ENCODE measurements at places on chromosomes 1 and 21. TPM values are rescaled to one million over a fixed set of nuclear protein-coding genes. Genes with fewer than 3 reads are reported as not detected.

The PLA2G5 gene
- not detected for total RNA-seq

DNA sequence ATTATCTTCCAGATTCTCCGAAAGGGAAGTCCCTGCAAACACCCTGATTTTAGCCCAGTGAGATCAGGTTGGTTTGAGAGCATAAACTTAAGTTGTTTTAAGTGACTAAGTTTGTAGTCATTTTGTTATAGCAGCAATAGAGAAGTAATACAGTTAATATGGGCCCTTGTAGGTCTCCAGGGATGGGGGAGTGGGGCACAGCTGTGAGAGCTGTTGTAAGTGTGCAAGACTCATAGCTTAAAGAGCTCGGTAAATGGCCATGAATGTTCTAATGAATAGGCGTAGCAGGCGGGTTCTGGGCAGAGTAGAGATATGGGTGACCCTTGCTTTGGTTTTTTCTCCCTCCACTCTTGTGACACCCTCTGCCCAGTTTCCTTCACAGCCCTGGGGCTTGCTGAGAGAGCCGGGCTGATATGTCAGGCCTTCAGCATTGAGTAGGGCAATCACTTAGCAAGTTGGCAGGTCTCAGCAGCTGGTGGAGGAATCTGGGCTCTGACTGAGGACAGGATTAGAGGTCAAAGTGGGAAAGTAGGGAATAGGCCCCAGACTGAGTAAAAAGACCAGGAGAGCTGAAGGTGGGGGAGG, 16.0 kb upstream of the ID3 start:
- H3K4me3 ChIP-seq, result no peak overlapping the region

GRCh38 chr1:168362991-168363390, 82.3 kb downstream of the TBX19 start:
- DNase-seq, result peak; percentile 82
- H3K4me3 ChIP-seq, result peak overlapping the region; percentile 56
- H3K4me1 ChIP-seq, result peaks cover 55% of the 10 kb centered on the region
- peaks cover 8% of the 10 kb centered on the region for H3K36me3 ChIP-seq
- no peaks in the 10 kb centered on the region for H3K27me3 ChIP-seq

The UBE2U gene
- total RNA-seq, result not detected

GRCh38 chr1:61538228-61538627, 186.7 kb downstream of the TM2D1 start:
- H3K4me1 ChIP-seq, result peaks cover 31% of the 10 kb centered on the region
- H3K4me3 ChIP-seq, result no peak overlapping the region
- DNase-seq, result no peak
- H3K27ac ChIP-seq, result no peak overlapping the region
- H3K27me3 ChIP-seq, result peaks cover 6% of the 10 kb centered on the region
- H3K36me3 ChIP-seq, result peaks cover 9% of the 10 kb centered on the region

The HFM1 gene
- not detected for total RNA-seq

DNA sequence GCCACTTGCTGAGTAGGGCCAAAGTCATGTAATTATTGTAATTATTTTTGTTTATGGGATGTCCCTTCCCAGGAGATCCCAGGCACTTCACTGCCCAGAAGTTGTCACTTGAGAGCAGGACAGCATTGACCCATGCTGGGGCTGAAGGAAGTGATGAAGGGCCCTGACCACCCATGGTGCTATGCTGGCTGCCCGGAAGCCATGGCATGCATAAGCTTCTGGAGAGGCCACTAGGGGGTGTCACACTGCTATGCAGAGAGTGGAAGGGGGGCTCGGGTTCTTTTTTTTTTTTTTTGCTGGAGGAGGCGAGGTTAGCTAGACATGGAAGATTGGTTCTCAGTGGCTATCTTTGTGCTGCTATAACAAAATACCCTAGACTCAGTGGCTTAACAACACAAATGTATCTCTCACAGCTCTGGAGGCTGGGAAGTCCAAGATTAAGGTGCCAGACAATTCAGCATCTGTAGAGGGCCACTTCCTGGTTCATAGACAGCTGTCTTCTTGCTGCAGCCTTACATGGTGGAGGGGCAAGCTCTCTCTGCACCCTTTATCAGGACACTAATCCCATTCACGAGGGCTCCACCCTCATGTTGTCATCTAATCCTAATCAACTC, 84.9 kb downstream of the CNIH3 start:
- no peak for DNase-seq
- no peak overlapping the region for H3K4me3 ChIP-seq
- H3K27me3 ChIP-seq, result no peaks in the 10 kb centered on the region
- H3K36me3 ChIP-seq, result no peaks in the 10 kb centered on the region

The PRKAA2 gene
- total RNA-seq, result not detected

GRCh38 chr21:35994613-35995012, 65.7 kb downstream of the SETD4 start:
- H3K4me3 ChIP-seq, result no peak overlapping the region
- no peaks in the 10 kb centered on the region for H3K4me1 ChIP-seq
- no peak overlapping the region for H3K27ac ChIP-seq
- H3K27me3 ChIP-seq, result peaks cover 20% of the 10 kb centered on the region

- DNase-seq, result no peak
- no peak overlapping the region for H3K27ac ChIP-seq
- H3K4me3 ChIP-seq, result no peak overlapping the region
- no peaks in the 10 kb centered on the region for H3K27me3 ChIP-seq
- H3K4me1 ChIP-seq, result peaks cover 37% of the 10 kb centered on the region
Observed at GRCh38 chr1:165882168-165882837, 54.9 kb downstream of the UCK2 start.

DNA sequence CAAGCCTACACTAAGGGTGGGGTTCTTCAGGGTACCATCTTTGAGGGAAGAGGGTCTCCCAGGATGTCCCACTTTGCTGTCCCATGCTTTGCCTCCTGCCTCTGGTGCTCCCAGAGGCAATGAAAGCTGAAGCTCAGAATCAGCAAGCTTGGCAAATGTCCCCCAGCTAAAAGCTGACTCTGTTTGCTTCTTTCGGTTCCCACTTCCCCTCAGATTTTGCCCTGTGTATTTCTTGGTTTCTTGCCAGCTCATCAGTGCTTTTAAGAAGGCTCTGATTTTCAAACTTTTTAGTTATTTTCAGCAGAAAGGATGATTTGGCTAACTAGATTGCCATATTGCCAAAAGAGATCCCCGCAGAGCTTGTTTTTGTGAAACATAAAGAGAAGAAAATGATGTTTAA, 33.1 kb upstream of the COG2 start:
- H3K36me3 ChIP-seq, result no peaks in the 10 kb centered on the region
- H3K27me3 ChIP-seq, result peaks cover 21% of the 10 kb centered on the region
- no peak overlapping the region for H3K4me3 ChIP-seq
- DNase-seq, result no peak
- no peaks in the 10 kb centered on the region for H3K4me1 ChIP-seq

The VCAM1 gene
- total RNA-seq, result 9.2 TPM

The NFASC gene
- 0.14 TPM for total RNA-seq

The LRRN2 gene
- total RNA-seq, result not detected

GRCh38 chr1:207286786-207287468, 34.6 kb upstream of the CD55 start:
- H3K36me3 ChIP-seq, result peaks cover 4% of the 10 kb centered on the region
- peaks cover 5% of the 10 kb centered on the region for H3K27me3 ChIP-seq
- H3K4me1 ChIP-seq, result peaks cover 14% of the 10 kb centered on the region
- no peak overlapping the region for H3K27ac ChIP-seq
- H3K4me3 ChIP-seq, result no peak overlapping the region
- DNase-seq, result no peak

The BSND gene
- 0.12 TPM for total RNA-seq

The LYPD8 gene
- total RNA-seq, result not detected

DNA sequence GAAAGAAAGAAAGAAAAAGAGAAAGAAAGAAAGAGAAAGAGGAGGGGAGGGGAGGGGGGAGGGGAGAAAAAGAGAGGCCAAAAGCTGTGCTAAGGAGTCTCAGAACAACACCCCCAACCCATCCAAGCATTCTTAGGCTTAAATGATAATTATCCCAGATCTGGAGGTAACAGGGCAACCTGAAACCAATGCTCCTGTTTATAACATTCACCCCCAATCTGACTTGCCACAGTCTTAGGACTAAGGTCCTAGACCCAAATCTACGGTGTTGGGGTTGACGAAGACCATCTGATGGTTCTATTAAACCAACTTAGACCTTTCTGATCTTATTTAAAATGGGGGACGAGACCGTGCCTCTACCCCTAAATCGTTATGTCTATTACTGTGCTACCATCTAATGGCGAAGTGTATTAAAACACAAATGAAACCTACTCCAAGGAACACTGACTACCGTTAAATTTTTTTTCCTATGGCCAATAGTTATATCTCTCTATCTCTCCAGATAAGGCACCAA, 119.3 kb upstream of the CDC42BPA start:
- H3K4me3 ChIP-seq, result no peak overlapping the region
- H3K27ac ChIP-seq, result no peak overlapping the region
- no peak for DNase-seq
- H3K36me3 ChIP-seq, result no peaks in the 10 kb centered on the region

DNA sequence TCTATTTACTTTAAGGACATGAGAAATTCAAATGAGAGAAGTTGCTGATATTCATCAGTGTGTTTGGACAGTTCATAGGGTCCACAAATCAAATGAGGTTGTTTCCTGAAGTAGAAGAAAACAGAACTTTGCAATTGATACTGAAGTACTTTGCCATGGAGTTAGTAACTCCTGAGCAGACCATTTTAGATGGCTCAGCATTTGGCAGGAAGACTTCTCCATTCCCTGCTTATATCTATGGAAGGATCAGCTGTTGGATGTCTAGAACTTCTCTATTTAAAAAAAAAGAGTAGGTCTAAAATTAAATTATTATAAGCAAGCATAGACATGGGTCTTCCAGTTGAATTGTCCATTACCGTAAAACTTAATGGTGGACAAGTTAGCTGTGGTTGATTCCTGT, 5.1 kb downstream of the TMEM167B start:
- peaks cover 24% of the 10 kb centered on the region for H3K36me3 ChIP-seq
- H3K4me1 ChIP-seq, result peaks cover 27% of the 10 kb centered on the region
- DNase-seq, result no peak
- H3K27me3 ChIP-seq, result no peaks in the 10 kb centered on the region

DNA sequence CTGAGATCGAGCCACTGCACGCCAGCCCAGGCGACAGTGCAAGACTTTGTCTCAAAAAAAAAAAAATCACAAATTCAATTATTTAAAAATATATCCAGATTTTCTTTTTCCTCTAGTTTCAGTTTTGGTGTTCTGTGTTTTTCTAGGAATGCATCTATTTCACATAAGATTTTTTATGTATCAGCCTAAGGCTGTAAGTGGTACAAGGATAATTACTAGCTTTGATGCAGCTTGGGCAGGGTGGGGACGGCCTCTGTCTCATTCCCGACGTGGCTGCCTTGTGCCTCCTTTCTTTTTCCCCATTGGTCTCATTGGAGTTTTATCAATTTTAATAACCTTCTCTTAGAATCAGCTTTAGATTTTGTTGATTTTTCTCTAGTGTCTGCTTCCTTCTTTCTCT, 6.9 kb downstream of the CCDC27 start:
- no peaks in the 10 kb centered on the region for H3K4me1 ChIP-seq
- H3K36me3 ChIP-seq, result no peaks in the 10 kb centered on the region
- H3K27me3 ChIP-seq, result peaks cover 11% of the 10 kb centered on the region
- no peak overlapping the region for H3K4me3 ChIP-seq

The RASSF5 gene
- total RNA-seq, result 216 TPM

DNA sequence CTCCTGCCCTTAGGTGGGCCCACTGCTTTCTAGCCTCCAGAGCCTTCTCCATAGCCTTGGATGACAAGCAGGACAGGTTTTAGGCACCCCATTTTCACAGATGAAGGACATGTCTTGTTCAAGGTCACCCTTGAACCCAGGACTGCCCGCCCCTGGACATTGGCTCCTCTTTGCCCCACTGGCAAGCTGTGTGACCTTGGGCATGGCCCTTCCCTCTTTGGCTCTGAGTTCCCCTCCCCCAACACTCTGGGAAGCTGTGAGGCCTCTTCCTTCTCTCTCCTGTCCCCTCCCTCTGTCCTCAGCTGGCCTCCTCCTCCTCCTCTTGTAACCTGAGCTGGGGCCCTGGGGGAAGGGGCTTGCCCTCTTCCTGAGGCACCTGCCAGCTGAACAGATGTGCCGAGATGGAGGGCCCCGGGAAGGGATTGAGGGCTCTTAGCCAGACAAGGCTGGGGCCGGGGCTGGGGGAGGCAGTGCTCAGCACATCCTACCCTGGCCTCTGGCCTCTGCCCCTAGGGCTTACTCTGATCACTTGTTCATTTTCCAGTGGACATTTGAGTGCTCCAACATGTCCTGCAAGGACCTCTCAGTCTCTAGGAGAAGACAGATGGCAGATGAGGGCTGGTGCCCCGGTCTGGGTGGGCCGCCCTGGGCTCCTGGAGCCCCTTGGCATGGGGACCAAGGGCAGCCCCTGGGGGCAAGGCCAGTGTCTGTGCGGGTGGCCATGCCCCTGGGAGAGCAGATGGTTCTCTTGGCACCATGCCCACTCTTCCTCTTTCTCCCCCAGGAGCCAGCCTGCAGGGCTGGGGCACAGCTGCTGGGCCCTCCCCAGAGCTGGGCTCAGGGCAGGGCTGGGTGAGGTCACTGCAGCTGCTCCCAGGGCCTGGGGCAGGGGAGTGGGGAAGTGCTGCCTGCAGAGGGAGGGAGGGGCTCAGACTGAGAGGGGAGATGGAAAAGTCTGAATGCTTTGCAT, 10.7 kb downstream of the FOXO6 start:
- no peaks in the 10 kb centered on the region for H3K36me3 ChIP-seq
- no peak for DNase-seq
- H3K27ac ChIP-seq, result no peak overlapping the region
- no peaks in the 10 kb centered on the region for H3K4me1 ChIP-seq
- peaks cover 45% of the 10 kb centered on the region for H3K27me3 ChIP-seq

The SSU72 gene
- total RNA-seq, result 132 TPM

- H3K36me3 ChIP-seq, result no peaks in the 10 kb centered on the region
- no peaks in the 10 kb centered on the region for H3K27me3 ChIP-seq
- no peak overlapping the region for H3K4me3 ChIP-seq
- no peak overlapping the region for H3K27ac ChIP-seq
- peaks cover 21% of the 10 kb centered on the region for H3K4me1 ChIP-seq
- DNase-seq, result no peak
Observed at GRCh38 chr1:173414539-173415226, 62.5 kb upstream of the PRDX6 start.

The ADAM30 gene
- not detected for total RNA-seq

The DENND2D gene
- 209 TPM for total RNA-seq

- peaks cover 39% of the 10 kb centered on the region for H3K27me3 ChIP-seq
- H3K27ac ChIP-seq, result no peak overlapping the region
- H3K4me3 ChIP-seq, result no peak overlapping the region
- peaks cover 9% of the 10 kb centered on the region for H3K4me1 ChIP-seq
- DNase-seq, result no peak
Observed at GRCh38 chr1:223639331-223639749, 26.2 kb downstream of the CAPN8 start.

The FCRLA gene
- total RNA-seq, result not detected

DNA sequence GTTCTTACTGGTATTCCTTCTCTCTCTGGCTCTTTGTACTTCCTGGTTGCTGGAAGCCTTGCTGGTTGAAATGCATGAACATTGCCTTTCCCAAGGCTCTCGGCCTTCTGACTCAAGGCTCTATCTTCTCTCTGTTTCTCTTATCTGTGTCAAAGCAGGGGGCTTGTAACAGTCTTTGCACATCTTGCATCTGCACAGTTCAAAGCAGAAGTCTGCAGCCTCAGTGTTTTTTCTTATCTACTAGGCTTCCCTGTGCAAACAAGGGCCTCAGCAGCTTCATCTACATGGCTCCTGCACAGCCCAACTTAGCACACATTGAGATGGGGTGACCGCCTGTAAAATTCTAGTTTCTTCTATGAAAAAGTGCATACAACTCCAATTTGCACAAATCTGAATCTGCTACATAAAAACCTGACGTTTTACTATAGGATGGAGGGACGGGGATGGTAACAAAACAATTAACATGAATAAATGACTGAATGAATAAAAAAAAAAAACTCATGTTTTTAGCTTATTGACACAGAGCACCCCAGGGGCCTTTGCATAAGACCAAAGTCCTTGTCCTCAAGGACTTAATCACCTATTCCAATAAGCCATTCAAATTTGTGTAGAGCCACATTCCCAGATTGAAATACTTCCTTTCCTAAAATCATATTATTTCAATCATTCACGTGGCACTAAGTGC, 458.3 kb downstream of the LMO4 start:
- H3K36me3 ChIP-seq, result no peaks in the 10 kb centered on the region
- H3K4me1 ChIP-seq, result no peaks in the 10 kb centered on the region
- peaks cover 2% of the 10 kb centered on the region for H3K27me3 ChIP-seq

The HNRNPR gene
- total RNA-seq, result 220 TPM

The PLEKHO1 gene
- 98.2 TPM for total RNA-seq

All from activated CD8-positive, alpha-beta memory T cell treated with anti-CD3 and anti-CD28 coated beads, Interleukin-2, amount 10 ng/mL, durations not matched to agents 7 days and 5 days (primary cell).